ENCODE measurements at places on chromosomes 13 and 19. TPM values are rescaled to one million over a fixed set of nuclear protein-coding genes. Genes with fewer than 3 reads are reported as not detected.

Gene CD79A
- total RNA-seq: 2.5 TPM

Gene LRRC63
- total RNA-seq: 0.24 TPM

Gene LSR
- total RNA-seq: 11.2 TPM

Gene RAP2A
- 10.8 TPM for total RNA-seq

Gene ZNF433
- total RNA-seq: 0.52 TPM

Gene JSRP1
- total RNA-seq: 0.55 TPM

Gene PRR36
- 0.07 TPM for total RNA-seq

Gene TMEM145
- not detected for total RNA-seq

Gene MIR17HG
- total RNA-seq: 12.9 TPM

Gene CEACAM8
- not detected for total RNA-seq

Gene PHF11
- 91.4 TPM for total RNA-seq

Gene C19orf53
- total RNA-seq: 116 TPM

Gene LILRB3
- total RNA-seq: not detected

Gene STOML3
- total RNA-seq: not detected

Gene VSTM1
- not detected for total RNA-seq

Gene RPS19
- total RNA-seq: 4,092 TPM

Gene POGLUT2
- total RNA-seq: 2.1 TPM

Gene DCT
- total RNA-seq: not detected

Gene DMRTC2
- not detected for total RNA-seq

Gene ZSWIM4
- total RNA-seq: 7.1 TPM

Gene ZNF541
- total RNA-seq: 0.44 TPM

Gene POU4F1
- 0.07 TPM for total RNA-seq

Gene ZNF234
- total RNA-seq: 5.4 TPM

Gene MAP1S
- total RNA-seq: 51.8 TPM

Gene COX6B2
- 0.57 TPM for total RNA-seq

Gene CRX
- not detected for total RNA-seq
